Activated CD4-positive, CD25-positive, alpha-beta regulatory T cell (primary cell): ENCODE measurements at places on chromosomes 2 and 18.

DNA sequence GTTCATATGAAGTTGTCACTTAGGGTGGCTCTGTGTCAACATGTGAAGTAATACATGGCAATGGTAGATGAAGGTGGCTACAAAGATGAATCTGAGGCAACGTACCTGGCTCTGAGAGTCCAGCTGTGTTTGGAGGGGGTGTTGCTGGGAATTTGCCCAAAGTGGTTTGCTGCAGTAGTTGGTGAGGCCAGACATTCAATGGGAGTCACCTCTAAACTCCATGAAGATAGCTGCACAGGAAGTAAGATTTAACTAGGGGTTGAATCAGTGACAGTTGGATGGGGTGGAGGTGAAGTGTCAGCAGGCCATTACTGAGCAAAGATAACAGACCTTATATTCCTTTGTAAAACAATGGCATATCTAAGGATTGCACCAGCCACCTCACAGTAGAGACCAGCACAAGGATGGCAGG, 71.8 kb downstream of the NUP35 start:
- no peak for DNase-seq

DNA sequence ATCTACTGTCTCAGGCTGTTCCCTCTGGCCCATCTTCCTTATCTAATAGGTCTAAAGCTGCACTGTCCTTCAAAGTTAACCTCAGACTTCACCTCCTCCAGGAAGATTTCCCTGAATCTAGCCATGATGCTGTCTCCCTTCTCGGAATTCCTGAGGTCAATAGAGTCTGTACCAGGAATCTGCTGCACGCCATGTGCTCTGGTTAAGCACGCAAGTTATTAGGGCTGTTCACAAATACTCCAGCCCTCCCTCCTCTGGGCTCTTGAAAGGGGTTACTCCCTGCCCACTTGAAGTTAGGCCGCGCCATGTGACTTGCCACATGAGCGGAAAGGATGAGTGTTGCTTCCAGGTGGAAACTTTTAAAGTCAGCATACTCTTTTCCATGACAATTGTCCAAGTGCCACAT, 43.6 kb downstream of the MCFD2 start:
- no peak for DNase-seq

DNA sequence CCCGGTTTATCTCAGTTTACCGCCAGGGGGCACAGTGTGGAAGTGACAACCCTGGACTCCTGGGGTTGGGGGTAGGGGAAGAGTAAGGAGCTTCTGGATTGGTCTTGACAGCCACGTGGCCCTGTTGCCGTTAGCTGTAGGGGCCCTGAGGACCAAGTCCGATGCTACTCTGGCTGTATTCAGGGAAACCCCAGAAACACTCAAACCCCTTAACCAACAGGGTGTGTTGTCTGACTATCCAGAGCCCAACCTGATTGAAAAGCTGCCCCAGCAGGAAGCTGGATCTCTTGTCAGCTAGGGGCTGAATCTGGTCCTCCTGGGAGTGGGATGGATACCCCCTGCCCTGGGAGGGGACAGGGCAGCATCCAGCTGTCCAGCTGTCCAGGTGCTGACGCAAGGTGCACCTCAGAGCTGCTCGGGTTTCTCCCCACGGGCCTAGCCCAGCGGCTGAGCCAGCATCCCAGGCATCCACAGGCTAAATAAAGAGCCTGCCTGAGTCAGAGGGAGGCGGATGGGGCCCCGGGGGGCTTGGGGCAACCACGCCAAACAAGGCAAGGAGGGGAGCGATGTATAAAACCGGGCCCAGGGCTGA, 3.1 kb upstream of the GMPPA start:
- no peak for DNase-seq

- DNase-seq, result no peak
Observed at GRCh38 chr2:4891394-4891793, 800.8 kb upstream of the SOX11 start.

DNA sequence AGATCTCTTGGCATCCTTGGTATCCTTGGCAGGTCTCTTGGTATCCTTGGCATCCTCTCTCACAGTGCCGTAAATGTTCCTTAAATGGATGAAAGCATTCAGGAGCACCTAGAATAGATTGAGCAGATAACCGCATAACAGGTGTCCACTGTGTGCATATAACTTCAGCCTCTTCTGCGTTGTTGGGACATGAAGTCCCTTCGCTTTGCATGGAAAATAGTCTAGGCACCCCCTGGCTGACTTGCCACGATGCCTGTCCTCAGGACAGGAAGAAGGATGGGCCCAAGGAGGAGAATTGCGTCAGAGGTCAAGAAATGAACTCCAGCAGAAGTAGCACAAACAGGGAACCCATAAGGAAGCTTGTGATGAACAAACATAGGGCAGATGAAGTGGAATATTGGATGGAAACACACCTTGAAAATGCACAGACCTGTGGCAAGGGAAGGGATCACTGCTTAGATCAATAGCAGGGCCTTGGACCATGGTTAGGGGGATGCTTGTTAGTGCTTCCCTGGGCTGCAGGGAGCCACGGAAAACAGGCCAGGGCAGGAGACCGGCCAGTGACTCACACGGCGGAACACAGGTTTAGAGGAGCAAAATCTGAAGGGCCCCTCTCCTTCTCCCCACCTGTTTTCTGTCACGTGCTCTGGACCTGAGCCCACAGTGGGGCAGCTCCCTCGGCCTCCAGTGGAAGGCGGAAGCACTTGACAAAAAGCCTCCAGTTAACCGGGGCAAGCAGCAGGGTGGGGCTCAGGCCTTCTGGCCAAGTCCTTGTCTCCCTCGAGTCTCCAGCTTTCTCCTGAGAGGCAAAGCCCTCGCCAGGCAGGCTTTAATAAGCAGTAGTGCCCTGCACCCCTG, 99.2 kb upstream of the ASAP2 start:
- no peak for DNase-seq

GRCh38 chr2:233845301-233846060, 8.9 kb downstream of the HJURP start:
- no peak for DNase-seq

- DNase-seq, result no peak
Observed at GRCh38 chr18:28478531-28478930, 301.6 kb upstream of the CDH2 start.

DNA sequence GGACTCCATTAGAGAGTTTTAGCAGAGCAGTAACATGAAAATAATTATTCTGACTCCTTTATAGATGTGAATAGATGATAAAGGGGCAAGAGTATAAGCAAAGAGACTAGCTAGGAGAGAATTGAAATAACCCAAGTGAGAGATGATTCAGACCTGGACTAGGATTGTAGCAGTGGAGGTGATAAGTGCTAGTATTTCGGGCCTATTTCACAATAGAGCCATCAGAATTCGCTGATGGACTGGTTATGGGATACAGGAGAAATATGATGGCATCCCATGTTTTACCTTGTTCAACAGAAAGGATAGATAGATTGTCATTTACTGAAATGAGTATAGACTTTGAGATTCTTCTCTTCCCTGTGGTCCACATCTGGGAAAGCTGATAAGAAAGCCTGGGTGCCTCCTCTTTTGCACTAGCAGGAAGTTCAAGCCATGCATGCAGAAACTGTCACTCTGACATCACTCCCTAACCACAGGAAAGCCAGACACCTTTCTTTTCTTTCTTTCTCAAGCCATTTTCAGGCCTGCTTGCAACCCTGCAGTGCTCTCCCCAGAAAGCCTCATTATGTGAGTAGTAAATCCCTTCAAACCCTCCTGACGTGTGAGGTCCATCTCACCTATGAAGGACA, 25.3 kb downstream of the DYNAP start:
- DNase-seq, result no peak

DNA sequence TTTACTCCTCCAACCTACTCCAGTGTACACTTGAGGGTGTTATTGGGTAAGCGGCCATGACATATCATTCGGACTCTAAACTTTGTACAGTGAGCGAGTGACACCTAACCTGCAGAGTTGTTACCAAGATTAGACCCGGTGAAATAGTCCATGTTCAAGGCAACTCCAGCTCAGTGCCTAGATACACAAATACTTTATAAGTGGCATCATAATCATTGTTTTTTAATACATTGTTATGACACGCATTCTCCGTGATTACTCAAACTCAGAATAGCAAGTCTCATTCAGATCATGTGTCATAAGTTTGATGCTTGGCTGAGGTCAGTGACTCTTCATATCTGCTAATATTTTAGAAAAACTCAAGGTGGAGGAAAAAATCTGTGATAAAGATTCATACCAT, 597.8 kb downstream of the DCC start:
- no peak for DNase-seq

GRCh38 chr2:127625572-127625951, 20.4 kb upstream of the GPR17 start:
- no peak for DNase-seq

- no peak for DNase-seq
Observed at GRCh38 chr2:109317471-109318095, 188.6 kb downstream of the SH3RF3 start.

GRCh38 chr2:4964001-4964540, 728.1 kb upstream of the SOX11 start:
- DNase-seq, result no peak

DNA sequence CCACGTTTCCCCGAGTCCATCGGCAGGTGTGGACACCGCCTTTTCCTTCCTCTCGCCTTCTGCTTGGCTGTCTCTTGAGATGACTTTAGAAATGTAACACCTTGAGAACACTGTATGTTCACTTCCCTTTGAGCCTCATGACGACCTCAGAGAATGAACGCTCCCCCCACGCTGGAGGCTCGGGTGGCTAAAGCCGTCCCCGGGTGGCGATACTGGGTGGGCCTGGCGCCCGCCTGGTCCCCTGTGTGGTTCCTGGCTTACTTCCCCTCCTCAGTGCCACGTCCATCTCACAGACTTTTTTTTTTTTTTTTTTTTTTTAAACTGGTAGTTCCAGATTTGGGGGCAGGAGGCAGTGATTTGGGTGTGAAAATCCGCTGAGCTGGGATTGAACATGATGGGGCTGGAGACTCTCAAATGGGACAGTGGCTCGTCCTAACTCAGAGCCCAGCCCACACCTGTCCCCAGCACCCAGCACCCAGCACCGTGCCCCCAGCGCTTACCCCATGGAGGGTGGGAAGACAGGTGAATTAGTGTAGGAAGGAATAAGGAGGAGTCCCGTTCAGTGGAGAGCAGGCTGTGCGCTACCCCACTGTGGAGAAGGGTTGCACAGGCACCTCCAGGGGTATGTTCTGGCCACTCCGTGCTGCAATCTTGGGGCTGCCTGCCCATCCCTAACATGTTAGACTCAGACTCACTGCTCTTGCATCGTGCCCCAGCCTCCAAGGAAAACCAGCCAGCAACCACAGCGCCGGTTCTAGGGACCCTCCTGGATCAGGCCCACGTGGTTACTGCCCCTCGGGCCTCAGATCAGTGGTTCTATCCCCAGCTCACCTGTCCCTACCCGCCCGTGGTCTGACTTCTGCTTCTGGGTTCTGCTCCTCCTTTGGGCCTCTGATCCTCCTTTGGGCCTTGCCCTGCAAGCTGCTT, 174.0 kb downstream of the ASB1 start:
- DNase-seq, result no peak

GRCh38 chr2:174633623-174633930, 36.0 kb upstream of the WIPF1 start:
- DNase-seq, result no peak

DNA sequence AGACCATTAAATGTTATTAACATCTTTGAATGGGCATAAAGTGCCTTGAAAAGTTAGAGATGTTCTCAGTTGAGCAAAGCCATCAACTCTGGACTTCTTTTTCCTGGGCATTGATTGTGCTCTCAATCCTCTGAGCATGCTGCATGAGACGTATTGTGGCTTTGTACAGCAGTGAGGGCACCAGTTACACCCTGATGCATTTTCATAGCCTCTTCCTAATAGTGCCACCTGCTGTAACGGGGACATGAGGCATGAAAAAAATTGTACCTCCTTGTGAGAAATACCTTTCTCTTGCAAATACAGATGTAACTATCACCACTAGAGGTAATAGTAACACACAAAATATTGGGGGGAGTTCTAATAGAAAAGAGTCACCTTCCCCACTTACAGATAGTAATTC, 697.5 kb downstream of the TMEM182 start:
- DNase-seq, result no peak

- no peak for DNase-seq
Observed at GRCh38 chr2:66435549-66435875, 587 bp downstream of the MEIS1 start.

DNA sequence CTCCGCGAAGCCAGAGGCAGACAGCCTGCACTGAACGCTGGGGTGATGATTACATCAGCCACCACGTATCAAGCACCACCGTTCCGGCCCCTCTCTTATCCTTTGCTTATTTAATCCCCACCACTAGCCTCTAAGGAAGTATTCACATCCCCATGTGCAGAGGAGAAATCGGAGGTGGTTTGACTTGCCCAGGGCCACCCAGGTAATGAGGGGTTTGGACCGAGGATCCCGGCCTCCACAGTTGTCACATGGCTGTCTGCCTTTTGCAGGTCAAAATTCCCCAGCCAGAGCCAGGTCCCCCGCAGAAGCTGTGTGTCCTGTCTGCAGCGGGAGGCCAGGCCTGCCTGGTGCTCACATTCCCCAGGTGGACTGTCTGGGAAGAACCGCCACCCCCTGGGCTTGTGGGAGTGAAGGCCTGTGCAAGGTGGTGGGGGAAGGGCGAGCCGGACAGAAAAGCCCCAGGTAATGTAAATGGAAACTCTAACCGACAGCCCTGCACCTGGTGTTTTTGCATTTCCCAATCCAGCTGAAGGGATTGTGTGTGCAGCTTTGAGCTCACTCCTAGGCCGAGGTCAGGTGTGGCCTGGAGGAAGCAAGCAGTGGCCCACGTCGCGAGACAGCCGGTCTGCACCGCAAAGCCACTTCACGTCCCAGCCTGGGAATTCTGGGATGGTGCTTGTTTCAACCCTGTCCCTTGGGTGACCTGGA, 108.5 kb upstream of the ID2 start:
- DNase-seq, result no peak

DNA sequence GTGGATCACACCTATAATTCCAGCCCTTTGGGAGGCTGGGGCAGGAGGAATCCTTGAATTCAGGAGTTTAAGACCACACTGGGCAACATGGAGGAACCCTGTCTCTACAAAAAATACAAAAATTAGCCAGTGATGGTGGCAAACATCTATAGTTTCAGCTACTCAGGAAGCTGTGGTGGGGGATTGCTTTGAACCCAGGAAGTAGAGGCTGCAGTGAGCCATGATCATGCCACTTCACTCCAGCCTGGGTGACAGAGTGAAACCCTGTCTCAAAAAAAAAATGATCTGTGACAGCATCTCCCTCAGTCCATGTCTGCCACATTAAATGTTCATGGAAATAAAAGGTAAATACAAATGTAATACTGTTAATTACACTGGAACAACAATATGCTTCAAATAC, 121.4 kb upstream of the COL5A2 start:
- DNase-seq, result no peak

GRCh38 chr2:75627902-75628504, 18.6 kb upstream of the MRPL19 start:
- peak; percentile 16 for DNase-seq
